ENCODE measurements at places on chromosomes 1 and 21. TPM values are rescaled to one million over a fixed set of nuclear protein-coding genes. Genes with fewer than 3 reads are reported as not detected.

DNA sequence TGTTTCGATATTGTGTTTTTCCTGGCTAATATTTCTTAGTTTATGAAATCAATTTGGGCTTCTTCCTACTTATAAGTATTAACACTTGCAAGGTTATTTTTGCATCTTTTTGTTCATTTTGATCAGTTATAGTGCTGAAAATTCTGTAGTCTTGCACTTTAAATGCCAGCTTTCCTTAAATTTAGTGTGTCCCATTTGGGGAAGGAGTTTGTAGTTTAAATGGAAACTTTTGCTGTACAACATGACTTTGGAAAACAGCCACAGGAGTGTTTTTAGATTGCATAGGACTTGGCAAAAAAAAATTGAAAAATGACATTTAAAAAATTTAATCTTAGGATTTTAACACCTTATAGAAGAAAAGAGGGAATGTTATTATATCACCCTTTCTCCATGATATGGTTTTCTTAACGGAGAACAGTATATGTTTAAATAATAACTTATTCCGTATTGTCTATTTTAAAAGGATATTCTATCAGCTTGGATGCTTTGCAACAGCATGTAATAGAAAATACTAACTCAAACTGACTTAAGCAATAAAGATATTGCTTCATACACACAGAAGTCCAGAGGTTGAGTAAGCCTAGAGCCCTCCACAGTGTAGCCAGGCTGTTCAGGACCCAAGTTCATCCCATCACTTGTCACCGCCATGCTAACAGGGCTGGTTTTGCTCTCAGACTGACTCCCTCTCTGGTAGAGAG lies 53.8 kb downstream of the LYPLAL1 start:
- no peak for DNase-seq

GRCh38 chr1:17335821-17336710 lies 28.1 kb downstream of the PADI4 start:
- DNase-seq: peak; percentile 87

DNA sequence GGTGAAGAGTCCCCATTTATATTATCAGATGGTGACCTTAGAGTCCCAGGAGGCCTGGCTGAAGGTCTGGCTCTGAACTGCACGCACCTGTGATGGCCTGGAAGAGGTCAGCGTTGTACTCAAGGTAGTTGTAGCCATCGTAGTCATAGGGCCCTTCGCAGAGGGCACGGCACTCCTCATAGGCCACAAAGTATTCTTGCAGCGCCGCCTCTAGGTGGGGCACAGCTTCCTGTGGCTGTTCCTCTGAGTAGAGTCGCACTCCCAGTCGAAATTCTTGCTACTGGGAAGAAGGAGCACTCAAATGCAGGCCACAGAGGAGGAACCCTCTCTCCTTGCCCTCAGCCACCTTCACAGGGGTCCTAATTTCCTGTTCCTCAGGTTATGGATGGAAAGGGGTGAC lies 7.7 kb downstream of the P3H1 start:
- DNase-seq: no peak

CFHR3 gene
- total RNA-seq: 0.79 TPM

GRCh38 chr21:42665026-42665425 lies 11.6 kb downstream of the PDE9A start:
- DNase-seq: no peak

GRCh38 chr21:42097860-42098454 lies 26.8 kb downstream of the UMODL1 start:
- peak; percentile 79 for DNase-seq

DNA sequence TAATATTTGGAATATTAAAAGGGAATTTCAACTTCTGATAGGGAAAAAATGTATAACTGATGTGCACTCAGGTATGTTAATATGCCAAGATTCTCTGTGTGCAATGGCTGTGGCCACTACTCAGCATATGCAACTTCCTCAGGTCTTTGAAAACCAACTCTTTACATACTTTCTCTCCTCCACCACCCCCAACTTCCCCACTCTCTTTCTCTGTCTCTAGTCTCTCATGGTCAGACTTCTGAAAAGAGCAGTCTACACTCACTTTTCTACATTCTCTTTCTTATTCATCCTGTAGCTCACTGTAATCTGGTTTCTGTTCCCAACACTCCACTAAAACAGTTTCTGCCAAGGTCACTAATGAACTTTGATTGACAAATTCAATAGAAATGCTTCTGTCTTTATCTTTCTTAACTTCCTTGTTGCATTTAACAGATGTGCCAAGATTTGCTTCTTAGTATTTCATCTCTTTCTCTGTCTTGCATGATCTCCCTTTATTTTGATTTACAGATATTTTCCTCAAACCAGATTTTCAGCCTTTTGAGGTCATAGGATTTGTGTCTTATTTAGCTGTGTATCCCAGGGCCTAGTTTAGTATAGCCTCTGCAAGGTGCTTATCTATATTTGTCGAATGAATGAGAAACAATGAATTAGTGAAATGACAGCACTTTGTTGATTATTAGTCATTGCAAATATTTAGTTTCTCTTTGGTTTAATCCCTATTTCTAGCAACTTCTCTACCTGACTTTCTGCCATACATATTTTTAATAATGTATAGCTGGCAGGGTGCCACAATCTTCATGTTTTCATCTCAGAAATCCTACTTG lies 168.9 kb downstream of the LMO4 start:
- no peak for DNase-seq

- no peak for DNase-seq
These were observed 70.9 kb downstream of the ITPKB start for GRCh38 chr1:226668173-226668560.

- no peak for DNase-seq
These were observed 58.5 kb downstream of the PLA2G4A start for GRCh38 chr1:186887203-186887602.

GRCh38 chr1:4371849-4372248 lies 282.6 kb upstream of the AJAP1 start:
- no peak for DNase-seq
